CD4-positive, alpha-beta T cell treated with Interleukin-6 for 4 hours (primary cell): ENCODE measurements at places on chromosomes 5 and 9.

- DNase-seq = peak; percentile 96
Observed at GRCh38 chr9:128218518-128219389, 15.6 kb downstream of the DNM1 start.

- no peak for DNase-seq
Observed at GRCh38 chr5:53601570-53601969, 41.1 kb downstream of the NDUFS4 start.

DNA sequence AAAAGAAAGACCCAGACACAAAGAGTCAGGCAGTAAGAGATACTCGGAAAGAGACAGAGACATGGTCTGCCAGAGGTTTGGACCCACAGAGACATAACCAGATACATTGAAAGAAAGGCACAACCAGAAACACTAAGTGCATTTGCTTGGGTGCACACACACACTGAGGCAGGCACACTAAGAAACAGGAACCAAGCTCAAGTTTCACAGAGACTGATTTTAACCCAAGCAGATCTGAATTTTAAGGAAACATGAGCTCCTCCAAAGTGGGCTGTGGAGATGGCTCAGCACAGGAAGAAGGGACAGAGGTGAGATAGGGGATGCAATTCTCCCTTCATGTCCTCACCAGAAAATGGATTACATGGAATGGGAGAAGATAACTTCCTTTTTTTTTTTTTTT lies 9.5 kb downstream of the AQP3 start:
- no peak for DNase-seq

- DNase-seq = peak; percentile 7
Observed at GRCh38 chr5:65482736-65483545, 1.2 kb upstream of the ADAMTS6 start.

DNA sequence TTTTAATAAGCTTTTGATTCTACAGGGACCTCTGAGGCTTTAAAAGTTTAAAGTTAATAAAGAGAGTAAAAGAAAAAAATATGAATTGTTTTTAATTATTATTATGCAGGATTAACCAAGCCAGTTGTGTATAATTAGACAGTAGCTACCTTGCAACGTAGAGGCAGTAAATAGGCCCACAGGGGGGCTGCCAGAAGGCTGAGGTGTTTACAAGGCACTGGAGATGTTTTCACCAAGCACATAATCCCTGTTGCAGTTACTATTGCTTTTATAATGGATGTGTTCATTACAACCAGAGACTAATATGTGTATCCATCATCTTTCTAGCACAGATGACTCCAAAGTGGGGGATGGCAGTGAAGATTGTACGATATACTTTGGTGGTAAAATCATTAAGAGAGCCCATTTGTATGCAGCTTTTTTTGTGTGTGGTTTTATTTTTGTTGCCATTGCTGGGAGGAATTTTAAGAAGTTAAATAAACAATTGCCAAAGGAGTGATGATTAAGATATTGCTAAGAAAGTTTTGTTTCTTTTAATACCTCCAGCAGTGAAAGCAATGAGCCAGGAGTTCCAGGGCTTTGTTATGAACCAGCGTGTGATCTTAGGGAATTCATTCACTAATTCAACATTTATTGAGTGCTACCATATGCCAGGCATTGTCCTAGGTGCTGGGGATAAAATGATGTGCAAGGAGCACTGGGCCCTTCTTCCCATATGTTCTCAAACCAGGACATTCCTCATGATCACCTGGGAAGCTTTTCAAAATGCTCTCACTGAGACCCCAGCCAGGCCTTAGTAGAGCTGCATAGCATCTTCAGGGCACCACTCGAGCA lies 138.7 kb upstream of the EFNA5 start:
- no peak for DNase-seq
